ENCODE measurements at places on chromosomes 7 and 10. TPM values are rescaled to one million over a fixed set of nuclear protein-coding genes. Genes with fewer than 3 reads are reported as not detected.

The ZNF365 gene
- total RNA-seq = 0.86 TPM

The STEAP2 gene
- 4.9 TPM for total RNA-seq

The OAT gene
- total RNA-seq = 75.0 TPM

The PFKP gene
- 558 TPM for total RNA-seq

The TMEM273 gene
- not detected for total RNA-seq

The FEZF1 gene
- total RNA-seq = not detected

The LEP gene
- total RNA-seq = not detected

The KLF14 gene
- 0.02 TPM for total RNA-seq

The NXPH1 gene
- not detected for total RNA-seq

The PUS7 gene
- 25.4 TPM for total RNA-seq

The MTPN gene
- 111 TPM for total RNA-seq

The HOXA9 gene
- total RNA-seq = 0.39 TPM

The TUBAL3 gene
- 0.24 TPM for total RNA-seq

The PKD2L1 gene
- total RNA-seq = 0.38 TPM

The TIMM23B gene
- total RNA-seq = 18.6 TPM

The PFKFB3 gene
- 154 TPM for total RNA-seq

The IGF2BP3 gene
- 29.7 TPM for total RNA-seq

The PNLIP gene
- total RNA-seq = 0.16 TPM

The FGFBP3 gene
- total RNA-seq = 2.1 TPM

The KCP gene
- total RNA-seq = 0.22 TPM

The GPR15LG gene
- total RNA-seq = 0.21 TPM

The ATOH7 gene
- 0.21 TPM for total RNA-seq

The LLCFC1 gene
- not detected for total RNA-seq

The DUSP5 gene
- total RNA-seq = 126 TPM

The TRIM50 gene
- not detected for total RNA-seq

The DNA2 gene
- 11.2 TPM for total RNA-seq

The CABCOCO1 gene
- 0.12 TPM for total RNA-seq

The SPDYE2B gene
- not detected for total RNA-seq

The MBL2 gene
- not detected for total RNA-seq

The CXCL12 gene
- total RNA-seq = 0.14 TPM

The STEAP1B gene
- not detected for total RNA-seq

The CYP2C19 gene
- not detected for total RNA-seq

The AMZ1 gene
- 0.08 TPM for total RNA-seq

The IMMP2L gene
- 22.4 TPM for total RNA-seq

The STEAP4 gene
- 0.06 TPM for total RNA-seq

The ICA1 gene
- 0.66 TPM for total RNA-seq

The GNGT1 gene
- total RNA-seq = not detected

The TYW1B gene
- 3.0 TPM for total RNA-seq

The SDHAF3 gene
- total RNA-seq = 36.4 TPM

The CCDC71L gene
- 12.5 TPM for total RNA-seq

The PCBD1 gene
- total RNA-seq = 212 TPM

The PMS2 gene
- total RNA-seq = 14.1 TPM

The TDRD1 gene
- total RNA-seq = not detected

The KAZALD1 gene
- total RNA-seq = 2.9 TPM

The MYL10 gene
- total RNA-seq = not detected

The ABCB4 gene
- total RNA-seq = 0.02 TPM

The NKX2-3 gene
- not detected for total RNA-seq

The ASZ1 gene
- total RNA-seq = not detected

The PITRM1 gene
- 82.2 TPM for total RNA-seq

The CNNM1 gene
- total RNA-seq = 34.0 TPM

The VKORC1L1 gene
- 30.2 TPM for total RNA-seq

The SFMBT2 gene
- total RNA-seq = 8.8 TPM

The BTAF1 gene
- 8.5 TPM for total RNA-seq

The EMX2 gene
- total RNA-seq = not detected

The STMP1 gene
- 32.7 TPM for total RNA-seq

The GFRA1 gene
- total RNA-seq = 8.4 TPM

The GNAT3 gene
- not detected for total RNA-seq
